ENCODE measurements at places on chromosomes 1 and 21.

GRCh38 chr1:119635811-119636390 is 12.2 kb downstream of the ZNF697 start:
- no peak for DNase-seq

GRCh38 chr1:34844252-34844634 is 15.3 kb downstream of the SMIM12 start:
- DNase-seq, result no peak

DNA sequence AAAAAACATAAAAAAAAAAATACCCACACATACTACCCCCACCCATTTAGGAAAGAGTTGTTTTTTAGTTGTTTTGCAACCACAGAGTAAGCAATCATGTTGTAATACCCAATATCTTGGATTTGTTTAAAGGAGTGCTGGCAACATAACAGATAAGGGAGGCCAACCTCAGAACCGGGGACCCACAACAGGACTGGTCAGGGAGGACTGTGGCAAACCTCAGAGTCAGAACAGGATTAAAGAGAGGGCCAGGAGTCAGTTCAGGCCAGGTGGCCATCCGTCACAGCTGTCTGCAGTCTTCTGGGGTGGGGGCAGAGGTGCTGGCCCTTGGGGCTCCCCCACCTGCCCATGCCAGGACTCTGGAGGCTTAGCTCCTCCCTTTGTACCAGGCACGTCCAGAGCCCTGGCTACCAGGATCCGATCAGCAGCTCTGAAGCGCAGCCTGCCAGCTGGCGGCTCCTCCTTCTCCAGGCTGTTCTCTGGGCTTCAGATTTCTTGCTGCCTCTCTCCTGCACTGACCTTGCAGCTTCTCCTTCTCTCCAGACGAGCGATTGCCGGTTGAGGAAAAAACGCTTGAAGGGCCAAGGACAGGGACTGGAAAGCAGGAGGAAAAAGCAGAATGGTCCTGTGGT is 7.9 kb downstream of the H6PD start:
- DNase-seq, result no peak

GRCh38 chr1:86997538-86997937 is 83.1 kb downstream of the HS2ST1 start:
- DNase-seq, result no peak

GRCh38 chr1:31151402-31151801 is 85.9 kb upstream of the PUM1 start:
- no peak for DNase-seq

GRCh38 chr1:205229399-205229871 is 1.7 kb downstream of the TMCC2 start:
- DNase-seq, result peak; percentile 49

- no peak for DNase-seq
Observed at GRCh38 chr21:37098751-37099150, 25.7 kb downstream of the TTC3 start.

DNA sequence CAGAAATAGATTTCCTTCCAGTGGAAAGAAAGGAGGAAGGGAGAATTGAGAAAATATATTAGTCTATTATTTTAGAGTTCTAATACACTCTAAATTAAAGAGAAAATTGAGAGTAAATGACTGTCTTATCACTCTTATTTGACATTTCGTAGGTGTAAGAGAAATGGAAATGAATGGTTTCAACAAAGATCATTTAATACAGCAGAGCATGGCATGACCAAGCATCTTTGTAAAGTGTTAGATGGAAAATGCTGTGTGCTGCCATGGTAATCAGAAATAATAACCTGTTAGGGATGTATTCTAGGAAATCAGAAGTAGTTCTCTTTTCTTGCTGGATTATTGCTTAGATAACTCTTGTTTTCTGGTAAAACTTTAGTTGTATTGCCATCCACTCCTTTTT is 90.9 kb downstream of the GIPC2 start:
- no peak for DNase-seq

GRCh38 chr1:34870395-34870794 is 10.8 kb upstream of the SMIM12 start:
- no peak for DNase-seq

- DNase-seq, result no peak
Observed at GRCh38 chr1:215748431-215748830, 181.3 kb downstream of the KCTD3 start.
